GM12892 (cell line): ENCODE measurements at places on chromosomes 2 and 18.

DNA sequence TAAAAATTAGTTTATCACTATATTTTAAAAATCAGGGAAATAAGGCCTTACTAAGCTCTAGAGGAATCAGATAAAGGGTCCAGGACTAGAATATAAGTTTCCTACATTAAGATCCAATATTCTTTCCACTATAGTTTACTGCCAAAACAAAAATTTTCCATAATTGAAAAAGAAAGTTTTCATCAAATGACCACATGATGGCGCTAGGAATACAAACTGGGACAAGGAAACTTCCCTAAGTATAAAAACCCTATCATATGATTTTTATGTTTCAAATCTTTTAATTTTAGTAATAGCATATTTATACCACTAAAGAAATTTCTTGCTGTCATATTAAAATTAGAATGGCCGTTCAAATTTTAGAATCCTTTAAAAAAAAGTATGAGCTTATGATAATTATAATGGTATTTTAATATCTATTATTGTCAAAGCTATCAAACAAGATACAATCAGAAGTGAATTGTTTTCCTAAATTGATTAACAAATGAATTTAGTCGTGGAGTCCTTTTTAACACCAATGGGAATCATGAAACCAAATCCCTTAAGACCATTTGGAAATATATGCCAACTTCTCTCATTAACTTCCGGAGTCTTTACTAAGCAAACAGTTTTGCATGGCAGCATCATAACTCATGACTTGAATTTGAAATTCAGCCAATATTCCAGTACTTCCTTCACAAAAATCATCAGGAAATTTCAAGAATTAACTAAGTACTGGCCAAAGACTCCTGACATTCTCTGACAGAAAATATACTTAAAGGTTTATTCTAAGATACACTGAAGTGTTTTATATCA, 70.3 kb downstream of the SCN1A start:
- no peak for DNase-seq

GRCh38 chr2:215361876-215362561, 50.2 kb downstream of the ATIC start:
- no peak for DNase-seq

- DNase-seq = no peak
These were observed 272.5 kb downstream of the ZNF407 start for GRCh38 chr18:74869904-74870863.

DNA sequence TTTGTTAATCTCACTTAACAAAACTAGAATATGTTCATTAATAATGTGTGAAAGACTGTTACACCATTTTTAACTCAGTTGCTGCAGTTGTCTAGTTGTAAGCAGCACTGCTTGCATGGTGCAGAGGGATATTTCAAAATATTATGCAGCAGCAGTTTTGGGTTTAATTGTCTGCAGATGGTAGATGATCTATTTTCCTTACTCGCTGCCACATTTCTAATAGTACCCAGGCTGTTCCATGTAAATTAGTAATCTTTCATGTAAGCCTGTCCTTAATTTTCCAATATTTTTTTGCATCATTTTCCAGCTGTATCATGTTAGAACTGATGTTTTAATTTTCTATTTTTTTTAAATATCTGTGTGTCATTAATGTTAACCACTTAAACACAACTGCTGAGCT, 488.1 kb upstream of the RAB12 start:
- DNase-seq = no peak

DNA sequence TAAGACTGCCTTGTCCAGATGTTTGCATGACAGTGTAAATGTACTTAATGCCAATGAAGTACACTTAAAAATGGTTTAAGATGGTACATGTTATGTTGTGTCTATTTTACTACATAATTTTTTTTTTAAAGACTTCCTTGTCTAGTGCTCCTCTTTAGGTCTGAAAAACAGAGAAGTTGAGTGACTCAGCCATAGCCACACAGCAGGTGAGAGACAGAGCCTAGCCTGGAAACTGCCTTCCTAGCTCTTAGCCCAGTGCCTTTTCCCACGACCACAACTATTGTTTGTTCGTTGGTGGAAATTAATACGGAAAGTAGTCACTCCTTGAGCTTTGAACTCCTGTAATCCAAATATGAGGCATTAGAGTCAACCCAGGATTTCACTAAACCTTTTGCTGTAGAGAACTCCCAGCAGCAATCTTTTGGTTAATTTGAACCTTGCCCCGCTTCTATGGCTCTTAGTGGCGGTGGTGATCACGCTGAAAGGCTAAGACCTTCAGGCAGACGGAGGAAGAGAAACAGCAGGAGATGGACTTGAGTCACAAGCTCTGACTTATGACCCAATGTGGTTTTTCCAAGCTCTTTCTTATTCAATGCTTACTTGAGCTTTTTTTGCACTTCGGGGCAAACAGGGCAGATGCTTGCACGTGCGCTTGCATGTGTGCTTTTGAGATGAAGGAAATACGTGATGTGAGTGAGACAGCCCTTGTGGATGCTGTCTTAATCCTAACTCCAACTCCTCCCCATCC, 21.2 kb downstream of the TRIB2 start:
- DNase-seq = no peak

DNA sequence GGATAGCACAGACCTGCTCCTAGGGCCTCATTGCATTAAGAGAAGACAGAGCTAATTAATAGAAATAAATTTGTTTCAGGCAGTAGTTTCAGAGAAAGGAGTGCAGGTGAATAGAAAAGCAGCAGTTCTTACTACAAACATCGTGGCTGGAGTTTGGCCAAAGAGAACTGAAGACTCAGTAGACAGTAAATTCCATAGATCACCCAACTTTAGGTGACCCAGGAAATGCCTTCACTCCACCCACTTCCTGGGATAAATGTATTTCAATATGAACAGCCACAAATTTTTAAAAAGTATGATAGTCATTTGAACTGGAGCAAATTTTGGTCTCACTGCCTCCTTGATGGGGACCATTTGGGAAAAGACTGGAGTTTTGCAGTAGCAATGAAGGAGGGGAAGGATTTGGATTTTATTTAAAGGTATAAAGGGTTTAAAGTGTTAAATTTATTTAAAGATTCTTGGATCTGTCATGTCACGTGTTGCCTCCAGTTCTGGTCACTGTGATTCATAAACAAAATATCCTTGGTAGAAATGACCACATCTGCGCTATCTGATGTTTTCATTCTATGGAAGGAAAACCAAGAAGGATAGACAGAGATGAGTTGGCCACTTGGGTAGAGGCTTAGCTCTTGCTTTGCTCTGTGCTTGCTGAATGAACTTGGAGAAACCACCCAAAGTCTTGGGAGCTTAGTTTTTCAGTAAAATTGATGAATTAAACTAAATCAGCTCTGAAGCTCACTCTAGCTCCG, 390.2 kb downstream of the THSD7B start:
- DNase-seq = no peak

DNA sequence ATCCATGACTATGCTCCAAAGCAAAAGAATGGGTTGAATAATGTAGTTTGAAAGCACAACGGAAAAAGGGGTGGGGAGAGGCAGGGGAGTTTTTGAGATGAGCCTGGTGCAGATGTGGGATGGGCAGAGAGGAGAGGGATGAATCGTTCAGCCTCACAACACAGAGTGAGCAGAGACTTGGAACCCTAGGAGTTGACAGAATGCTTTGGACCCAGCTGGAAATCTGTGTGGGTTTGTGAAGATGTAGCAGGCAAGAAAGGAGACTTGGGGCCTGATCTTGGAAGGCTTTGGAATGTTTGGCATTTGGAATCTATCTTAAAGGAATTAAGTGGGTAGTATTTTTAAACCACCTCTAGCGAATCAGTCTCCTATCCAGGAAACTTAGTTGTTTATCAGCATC, 66.0 kb upstream of the KCTD1 start:
- DNase-seq = no peak

GRCh38 chr2:48332286-48332685, 197.7 kb upstream of the STON1 start:
- no peak for DNase-seq

- DNase-seq = no peak
These were observed 66.5 kb downstream of the BOLA3 start for GRCh38 chr2:74081030-74081762.

GRCh38 chr2:134124047-134124753, 129.7 kb upstream of the MGAT5 start:
- DNase-seq = no peak

DNA sequence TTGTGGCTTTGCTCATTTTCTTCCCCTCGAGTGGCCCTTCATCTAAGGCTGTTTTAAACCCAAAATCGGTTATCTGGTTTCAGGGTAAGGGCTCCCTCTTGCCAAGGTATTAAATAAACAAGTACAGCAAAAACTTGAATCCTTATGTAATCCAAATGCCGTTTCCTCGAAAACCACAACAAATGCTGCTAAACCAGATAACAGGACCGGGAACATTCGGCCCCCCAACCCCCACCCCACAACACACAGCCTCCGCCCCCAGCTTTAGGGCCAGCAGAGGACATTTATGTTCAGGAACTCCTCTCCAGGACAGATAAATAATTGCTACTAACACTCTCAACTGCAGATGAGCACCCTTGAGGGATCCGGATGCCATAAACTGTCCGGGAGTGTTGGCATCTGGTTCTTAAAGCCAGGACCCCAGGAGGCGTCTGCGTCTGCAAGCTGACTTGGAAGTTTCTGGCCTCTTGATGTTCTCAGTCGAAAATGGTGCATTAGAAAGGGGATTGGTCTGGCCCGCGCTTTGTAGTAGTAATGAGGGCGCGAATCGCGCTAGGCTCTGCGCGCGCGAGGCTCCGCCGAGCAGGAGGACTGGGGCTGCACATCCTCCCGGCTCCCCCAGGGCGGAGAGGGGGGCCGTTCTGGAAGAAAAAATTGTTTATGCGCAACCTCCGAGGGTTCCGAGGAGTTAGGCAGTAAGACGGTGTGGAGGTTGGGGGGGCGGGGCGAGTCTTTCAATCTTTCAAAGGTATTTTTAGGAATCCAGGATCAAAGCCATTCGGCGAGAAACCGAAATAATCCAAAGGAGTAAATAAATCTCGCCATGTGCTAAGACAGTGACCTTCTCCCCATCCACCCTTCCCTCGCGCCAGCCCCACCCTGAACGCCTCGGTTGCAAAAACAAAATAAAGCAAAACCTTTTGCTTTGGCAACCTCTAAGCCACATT, 3.9 kb upstream of the ID2 start:
- DNase-seq = no peak

DNA sequence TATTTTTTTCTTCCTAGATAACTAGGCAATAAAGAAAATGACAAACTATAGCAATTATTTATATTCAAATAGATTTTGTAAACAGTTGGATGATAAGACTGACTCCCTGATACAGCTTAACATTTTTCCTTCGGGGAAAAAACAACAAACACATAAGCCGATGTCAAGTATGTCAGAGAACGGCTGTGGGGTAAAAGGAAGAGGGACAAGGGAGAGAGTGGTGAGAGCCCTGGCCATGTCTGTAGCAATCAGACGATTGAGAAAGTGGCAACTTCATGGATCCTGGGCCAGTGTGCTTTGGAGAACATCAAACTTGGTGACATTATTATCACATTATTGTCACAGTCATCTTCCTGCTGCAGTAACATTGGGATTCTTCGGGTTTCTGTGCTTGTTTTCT, 65.2 kb downstream of the RNF144A start:
- DNase-seq = no peak

DNA sequence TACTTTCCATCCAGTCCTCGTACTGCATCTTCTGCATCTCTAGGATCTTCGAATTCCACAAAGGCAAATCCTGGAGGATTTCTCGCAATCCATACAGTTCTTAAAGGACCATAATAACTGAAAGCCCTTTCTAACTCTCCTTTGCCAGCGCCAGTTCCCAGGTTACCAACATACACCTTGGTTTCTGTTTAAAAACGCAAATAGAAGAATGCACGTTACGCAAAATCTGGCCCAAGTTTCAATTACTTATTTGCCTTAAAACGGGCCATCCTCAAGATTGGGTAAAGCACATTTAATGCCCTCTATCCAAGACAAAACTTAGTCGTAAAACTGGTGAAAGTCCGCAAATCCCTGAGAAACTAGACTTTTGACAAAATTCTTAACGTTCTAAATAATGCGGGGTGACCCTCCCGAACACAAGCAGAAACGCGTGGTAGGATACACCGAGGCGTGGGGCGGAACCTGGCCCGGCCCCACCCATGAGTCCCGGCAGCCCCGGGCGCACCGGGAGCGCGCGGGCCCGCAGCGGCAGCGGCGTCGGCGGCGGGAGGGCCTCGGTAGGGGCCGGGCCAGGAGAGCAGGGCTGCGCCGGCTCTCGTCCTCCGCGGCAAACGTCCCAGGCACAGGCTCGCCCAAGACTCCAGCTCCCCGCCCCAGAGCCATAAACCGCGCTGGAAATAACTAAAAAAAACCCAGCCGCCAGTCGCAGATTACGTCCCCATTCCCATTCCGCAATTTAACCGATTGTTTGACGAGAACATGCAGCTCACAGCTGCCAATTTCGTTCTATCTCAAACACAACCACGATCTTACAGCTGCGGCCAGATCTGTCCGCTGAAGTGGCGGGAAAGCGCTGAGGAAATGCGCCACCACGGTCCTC, 910 bp downstream of the SRSF7 start:
- peak; percentile 39 for DNase-seq

- DNase-seq = no peak
These were observed 3.9 kb upstream of the DLX1 start for GRCh38 chr2:172081221-172082022.

- no peak for DNase-seq
These were observed 157.0 kb downstream of the EML6 start for GRCh38 chr2:54880428-54880827.

GRCh38 chr2:121058852-121059558, 226.0 kb downstream of the TFCP2L1 start:
- DNase-seq = no peak

DNA sequence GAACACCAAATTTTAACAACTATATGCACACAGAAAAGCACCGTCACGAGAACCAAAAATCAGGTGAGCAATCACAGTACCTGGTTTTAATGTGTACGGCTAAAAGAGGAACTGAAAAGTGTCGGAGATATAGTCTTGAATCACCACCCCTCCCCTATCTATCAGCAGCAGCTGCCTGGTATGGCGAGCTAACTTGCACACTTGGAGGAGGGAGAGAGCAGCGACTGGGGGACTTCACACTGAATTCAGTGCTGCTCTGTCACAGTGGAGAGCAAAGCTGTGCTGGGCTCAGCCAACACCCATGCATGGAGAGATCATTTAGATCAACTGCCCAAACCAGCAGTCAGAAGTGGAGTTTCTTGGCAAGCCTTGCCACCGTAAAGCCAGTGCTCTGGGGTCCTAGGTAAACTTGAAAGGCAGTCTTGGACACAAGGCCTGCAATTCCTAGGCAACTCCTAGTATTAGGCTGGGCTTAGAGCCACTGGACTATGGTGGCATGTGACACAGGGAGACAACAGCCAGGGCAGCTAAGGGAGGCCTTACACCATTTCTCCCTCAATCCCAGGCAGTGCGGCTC, 89.2 kb upstream of the CD226 start:
- DNase-seq = peak; percentile 26
